Cerebellum (tissue), 4 donors: ENCODE measurements at places on chromosomes 2 and 18. TPM values are rescaled to one million over a fixed set of nuclear protein-coding genes. Genes with fewer than 3 reads are reported as not detected.

DNA sequence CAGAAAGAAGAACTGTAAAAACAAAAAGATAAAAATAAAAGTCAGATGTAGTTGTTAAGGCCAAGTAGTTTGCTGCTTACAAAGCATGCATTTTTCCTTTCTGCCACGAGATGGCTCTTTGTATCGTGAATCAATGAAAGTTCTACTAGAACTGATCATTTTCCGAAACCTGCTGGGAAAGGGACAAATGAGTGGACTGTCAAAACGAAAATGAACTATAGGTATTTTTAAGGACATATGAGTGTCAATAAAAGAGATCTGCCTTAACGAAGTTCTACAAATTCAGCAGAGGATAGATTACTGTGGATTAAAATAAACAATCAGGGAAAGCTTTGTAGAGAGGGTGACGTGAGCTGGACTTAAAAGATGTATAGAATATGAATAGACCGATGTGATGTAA lies 15.0 kb upstream of the ELOA2 start:
- DNase-seq = peak; percentile 25

DNA sequence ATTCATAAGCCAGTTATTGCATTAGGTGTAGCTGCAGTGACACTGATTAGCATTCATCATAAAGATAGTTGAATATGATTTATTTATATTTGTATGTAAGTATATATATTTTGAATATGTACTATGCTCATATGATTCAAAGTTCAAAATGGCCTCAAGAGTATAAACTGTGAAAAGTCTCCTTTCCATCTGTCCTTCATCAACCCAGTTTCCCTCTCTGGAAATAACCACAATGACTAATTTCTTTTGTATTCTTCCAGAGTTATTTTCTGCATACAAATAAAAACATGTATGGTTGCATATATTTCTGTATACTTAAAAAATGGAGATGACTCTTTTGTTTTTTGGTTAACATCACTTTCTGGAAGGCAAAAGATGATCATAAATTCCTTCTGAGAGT lies 95.2 kb downstream of the CAMKMT start:
- DNase-seq = no peak

Gene SERPINB3
- not detected for total RNA-seq

DNA sequence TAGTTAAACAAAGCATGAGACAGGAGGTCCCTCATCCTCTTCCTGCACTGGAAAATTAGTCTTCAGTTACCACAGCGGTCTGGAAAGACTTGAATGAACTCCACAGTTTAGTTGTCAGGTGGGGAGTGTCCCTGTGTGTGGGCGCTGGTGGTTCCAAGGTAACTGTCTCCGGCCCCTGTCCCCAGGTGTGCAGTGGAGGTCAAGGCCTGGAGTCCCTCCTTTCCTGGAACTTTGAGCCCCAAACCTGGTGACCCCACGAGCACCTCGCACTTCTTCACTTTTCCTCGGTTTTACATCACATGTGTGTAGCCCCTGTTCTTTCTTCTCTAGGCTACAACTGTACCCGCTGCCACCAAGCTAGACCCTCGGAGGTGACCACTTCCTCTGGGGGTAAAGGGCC lies 28.0 kb upstream of the INHBB start:
- DNase-seq = no peak

- no peak for DNase-seq
These were observed 696 bp downstream of the EMX1 start for GRCh38 chr2:72917877-72918553.

Gene GPC1
- total RNA-seq = 70.1 TPM

GRCh38 chr2:19881221-19881907 lies 20.4 kb downstream of the TTC32 start:
- no peak for DNase-seq

- no peak for DNase-seq
These were observed 59.6 kb downstream of the TPGS2 start for GRCh38 chr18:36769172-36769571.

DNA sequence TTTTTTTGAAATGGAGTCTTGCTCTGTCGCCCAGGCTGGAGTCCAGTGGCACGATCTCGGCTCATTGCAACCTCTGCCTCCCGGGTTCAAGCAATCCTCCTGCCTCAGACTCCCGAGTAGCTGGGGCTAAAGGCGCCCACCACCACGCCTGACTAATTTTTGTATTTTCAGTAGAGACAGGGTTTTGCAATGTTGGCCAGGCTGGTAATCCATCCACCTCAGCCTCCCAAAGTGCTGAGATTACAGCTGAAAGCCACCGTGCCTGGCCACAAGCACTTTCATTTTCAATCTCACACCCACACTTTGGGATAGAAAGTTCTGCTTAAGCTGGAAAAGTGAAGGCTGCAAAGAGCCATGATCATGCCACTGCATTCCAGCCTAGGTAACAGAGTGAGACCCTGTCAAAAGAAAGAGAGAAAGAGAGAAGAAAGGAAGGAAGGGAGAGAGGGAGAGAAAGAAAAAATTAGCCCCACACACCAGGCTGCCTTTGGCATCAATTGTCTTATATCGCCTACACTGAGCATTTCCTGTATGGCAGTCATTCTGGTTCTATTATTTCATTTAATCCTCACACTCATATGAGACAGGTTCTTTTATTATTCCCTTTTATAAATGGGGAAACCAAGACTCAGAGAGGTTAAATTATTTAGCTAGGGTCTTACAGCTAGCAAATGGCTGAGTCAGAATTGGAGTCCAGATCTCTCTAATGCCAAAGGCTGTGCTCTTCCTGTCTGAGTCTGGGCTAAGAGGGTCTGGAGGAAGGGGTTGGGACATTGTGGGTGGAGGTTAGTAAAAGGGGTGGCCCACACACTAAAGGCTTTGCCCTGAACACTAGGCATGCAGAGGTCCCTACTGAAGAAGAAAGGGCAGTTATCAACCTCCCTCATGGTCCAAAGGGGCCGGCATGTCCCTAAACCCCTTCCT lies 37.9 kb upstream of the PKDCC start:
- DNase-seq = no peak

DNA sequence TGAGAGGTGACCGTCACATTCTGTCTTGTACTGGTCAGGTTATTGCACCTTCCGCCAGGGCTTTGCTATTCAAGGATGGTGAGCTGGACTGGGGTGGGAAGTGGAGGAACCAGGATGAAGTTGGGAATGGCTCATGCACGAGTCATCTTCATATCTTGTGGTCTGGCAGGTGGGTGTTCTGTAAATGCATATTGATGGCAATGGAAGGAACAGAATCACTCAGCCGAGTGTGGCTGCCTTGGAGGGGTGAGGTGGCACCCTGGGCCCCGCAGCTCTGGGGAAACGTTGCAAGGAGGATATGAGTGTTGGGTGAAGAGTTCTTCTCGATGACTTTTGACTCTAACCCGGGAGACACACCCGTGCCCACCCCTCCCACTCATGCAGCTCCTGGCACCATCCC lies 1.2 kb downstream of the NEU2 start:
- DNase-seq = no peak

GRCh38 chr2:239279508-239280295 lies 121.1 kb downstream of the HDAC4 start:
- no peak for DNase-seq

Gene GLI2
- total RNA-seq = 8.9 TPM

Gene COL3A1
- 303 TPM for total RNA-seq

Gene LYPD6
- total RNA-seq = 7.5 TPM

- no peak for DNase-seq
These were observed 222.7 kb upstream of the ITGA4 start for GRCh38 chr2:181234487-181234891.

DNA sequence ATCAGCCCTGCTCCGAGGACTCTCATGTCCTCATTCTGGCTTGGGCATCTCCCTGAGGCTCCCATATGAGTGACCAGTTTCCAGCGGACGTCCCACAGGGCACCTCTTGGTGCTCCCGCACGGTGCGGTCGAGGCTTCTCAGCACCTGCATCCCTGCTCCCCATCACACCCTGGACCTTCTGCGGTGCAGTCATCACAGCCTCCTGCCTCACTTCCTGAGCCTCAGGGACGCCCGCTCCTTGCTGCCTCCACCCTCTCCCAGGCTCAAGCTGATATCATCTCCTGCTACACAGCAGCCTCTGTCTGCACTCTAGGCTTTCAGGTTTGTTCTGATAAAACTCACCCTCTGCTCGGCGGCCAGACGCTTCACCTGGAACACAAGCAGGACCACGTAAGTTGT lies 185.0 kb downstream of the TMEM18 start:
- DNase-seq = no peak

GRCh38 chr2:1219901-1220573 lies 193.2 kb upstream of the TPO start:
- DNase-seq = no peak

Gene TWIST2
- total RNA-seq = 1.3 TPM

Gene CCDC148
- 13.5 TPM for total RNA-seq

Gene C2orf66
- 1.8 TPM for total RNA-seq

DNA sequence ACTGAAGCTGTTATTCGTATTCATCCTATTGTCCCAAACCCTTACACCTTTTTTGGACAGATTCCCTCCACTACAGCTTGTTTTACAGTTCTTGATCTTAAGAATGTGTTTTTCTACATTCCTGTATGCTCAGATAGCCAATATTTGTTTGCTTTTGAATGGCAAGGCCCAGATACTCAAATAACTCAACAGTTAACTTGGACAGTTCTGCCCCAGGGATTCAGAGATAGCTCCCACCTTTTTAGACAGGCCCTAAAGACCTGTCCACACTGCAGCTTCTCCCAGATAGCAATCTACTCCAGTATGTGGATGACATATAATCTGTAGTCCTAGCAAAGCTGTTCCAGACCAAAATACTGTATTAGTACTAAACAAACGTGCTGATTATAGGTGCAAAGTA lies 7.1 kb upstream of the AGXT start:
- no peak for DNase-seq

Gene PXDN
- 39.7 TPM for total RNA-seq

Gene EEF1B2
- 164 TPM for total RNA-seq

Gene KCNG2
- total RNA-seq = 2.1 TPM

DNA sequence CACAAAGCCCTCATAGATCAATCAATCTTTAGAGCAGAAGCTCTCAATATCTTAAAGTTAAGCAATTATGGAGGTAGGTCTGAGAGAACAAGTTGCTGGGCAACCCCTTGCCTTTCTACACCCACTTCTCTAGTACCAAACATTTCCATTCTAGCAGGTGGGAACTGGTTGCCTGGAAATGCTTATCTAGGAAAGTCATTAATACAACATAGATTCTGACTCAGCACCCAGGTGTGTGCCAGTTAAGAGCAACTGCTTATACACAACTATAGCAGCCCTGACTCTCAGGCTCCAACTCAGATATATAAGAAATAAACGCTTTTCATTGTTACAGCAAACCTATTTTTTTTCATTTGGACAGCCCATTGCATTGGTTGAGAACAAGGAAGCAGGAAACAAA lies 237.7 kb downstream of the IRS1 start:
- no peak for DNase-seq

Gene ALK
- 6.4 TPM for total RNA-seq

DNA sequence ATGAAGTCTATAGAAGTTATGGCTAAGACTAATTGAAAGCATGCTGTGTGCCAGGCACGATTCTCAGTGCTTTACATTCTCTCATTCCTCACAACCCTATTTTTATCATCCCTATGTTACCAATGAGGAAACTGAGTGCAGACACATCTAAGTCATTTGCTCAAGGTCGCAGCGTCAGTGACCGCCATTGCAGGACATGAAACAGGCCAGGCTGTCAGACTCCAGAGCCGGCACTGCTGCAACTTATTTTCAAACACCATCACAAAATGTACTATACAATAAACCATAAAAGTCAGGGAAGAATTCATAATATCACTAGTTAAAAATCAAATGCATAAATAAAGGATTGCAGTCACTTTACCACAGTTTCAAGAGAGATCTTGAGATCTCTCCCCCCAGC lies 5.6 kb downstream of the STK39 start:
- no peak for DNase-seq

Gene GALNT14
- 12.2 TPM for total RNA-seq

Gene AQP12B
- not detected for total RNA-seq

DNA sequence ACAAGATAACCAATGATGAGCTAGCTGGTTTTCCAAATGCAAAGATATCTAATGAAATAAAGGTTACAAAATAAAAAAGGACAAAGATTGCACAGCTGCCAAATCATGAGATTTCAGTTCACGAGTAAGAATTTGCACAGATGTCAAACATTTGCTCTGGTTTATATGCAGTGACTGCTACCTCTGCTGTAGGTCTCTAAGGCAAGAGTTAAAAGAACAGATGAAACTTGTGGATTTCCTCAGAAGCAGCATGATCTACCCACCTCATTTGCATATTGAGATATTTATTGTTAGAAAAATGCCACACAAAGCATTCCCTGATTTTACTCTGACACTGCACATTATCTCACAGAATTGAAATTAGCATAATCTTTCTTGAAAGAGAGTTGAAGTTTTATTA lies 763.2 kb upstream of the ZEB2 start:
- no peak for DNase-seq

Gene SPC25
- 10.2 TPM for total RNA-seq

DNA sequence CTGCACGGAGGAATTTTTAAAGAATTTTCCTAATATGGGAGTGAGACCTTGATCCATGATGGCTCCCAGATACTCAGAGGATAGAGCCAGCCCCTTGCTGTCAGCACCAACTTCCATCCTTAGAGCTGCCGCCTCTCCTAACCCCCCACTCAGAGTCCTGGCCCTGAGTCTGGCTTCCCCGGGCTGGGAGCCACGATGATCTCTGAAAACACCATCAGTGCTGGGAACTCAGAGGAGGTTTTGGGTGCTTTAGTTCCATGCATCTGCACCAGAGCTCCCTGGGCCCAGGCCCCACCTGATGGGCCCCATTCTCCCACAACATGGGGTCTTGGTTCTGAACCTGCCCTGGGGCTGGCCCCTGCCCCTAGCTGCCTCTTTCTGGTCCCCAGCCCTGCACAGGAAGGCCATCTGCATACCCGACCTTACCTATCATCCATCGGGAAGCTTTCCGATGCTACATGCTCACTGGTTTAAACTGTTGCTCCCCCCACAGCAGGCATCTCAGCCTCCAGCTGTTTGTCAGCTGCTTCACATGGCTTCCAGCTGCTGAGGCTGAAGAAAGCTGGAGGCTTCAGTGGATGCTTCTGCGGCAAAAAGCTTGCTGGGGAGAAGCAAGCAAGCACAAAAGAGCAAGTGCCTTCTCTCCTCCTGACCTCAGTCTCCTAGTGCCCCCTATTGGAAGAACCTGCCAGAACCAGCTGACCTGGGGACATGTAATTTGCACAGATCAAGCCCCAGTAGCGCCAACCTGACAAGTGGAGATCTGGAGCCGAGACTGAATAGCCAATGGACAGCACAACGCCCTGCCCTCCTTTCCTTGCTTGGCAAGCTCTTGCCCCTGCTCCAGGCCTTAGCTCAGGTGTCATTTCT lies 24.2 kb upstream of the RHOB start:
- DNase-seq = no peak

Gene SERPINB10
- total RNA-seq = not detected

GRCh38 chr2:177075254-177075653 lies 137.3 kb upstream of the HNRNPA3 start:
- no peak for DNase-seq

DNA sequence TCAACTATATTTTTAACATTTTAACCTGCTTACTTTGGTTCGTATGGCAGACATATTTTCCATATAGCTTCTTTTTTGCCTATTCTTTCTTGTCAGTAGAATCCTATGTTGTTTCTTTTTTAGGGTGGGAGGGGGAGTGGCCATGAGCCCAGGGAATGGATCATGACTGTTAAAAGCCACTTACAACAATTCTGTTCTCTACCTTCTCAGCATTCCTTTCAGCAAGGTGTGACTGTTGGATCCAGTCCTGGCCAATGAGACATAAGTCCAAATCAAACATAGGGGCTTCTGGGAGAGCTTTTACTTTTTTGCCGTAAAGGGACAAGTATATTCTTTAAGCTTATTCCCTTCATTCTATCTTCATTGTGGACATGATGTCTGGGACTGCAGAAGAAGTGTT lies 25.0 kb upstream of the DNAH6 start:
- DNase-seq = no peak

Gene EFHD1
- 1.00 TPM for total RNA-seq
